CD4-positive, CD25-positive, alpha-beta regulatory T cell (primary cell): ENCODE measurements at places on chromosomes 11 and 22. TPM values are rescaled to one million over a fixed set of nuclear protein-coding genes. Genes with fewer than 3 reads are reported as not detected.

The DNAJB7 gene
- not detected for total RNA-seq

The OR52E8 gene
- total RNA-seq: not detected

The SSTR3 gene
- 4.3 TPM for total RNA-seq

The A4GALT gene
- total RNA-seq: not detected

The NXPE2 gene
- total RNA-seq: not detected

The JHY gene
- total RNA-seq: 1.9 TPM

The LGALS12 gene
- 0.94 TPM for total RNA-seq

The AQP11 gene
- total RNA-seq: not detected

The VSIG10L2 gene
- not detected for total RNA-seq

DNA sequence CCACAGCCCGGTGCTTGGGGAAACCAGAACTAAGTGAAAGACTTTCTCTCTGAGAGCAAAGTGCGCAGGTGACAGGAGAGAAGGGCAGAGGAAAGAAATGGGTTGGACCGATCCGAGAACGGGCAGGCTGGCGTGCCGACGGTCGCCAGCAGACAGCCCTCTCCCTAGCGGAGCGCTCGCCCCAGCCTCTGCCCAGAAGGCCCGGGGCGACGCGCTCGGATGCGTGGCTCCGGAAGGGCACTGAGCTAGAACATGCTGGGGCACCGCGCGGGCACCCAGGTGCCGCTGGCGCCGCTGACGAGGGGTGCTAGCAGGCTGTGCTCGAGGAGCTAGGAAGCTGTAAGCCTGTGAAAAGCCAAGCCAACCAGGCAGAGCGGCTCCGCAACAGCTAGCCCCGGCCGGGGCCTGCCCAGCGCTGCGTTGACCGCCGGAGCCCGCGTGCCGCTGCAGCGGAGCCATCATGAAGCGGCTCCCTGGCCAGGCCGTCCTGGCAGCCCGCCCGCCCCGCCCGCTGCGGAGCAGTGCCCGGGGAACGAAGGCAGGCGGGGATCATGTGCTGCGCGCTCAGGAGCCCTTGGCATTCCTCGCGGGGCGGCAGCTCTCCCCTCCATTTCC is 22.1 kb upstream of the RRAS2 start:
- peak; percentile 33 for DNase-seq

- no peak for DNase-seq
Observed at GRCh38 chr11:112267188-112267591, 6.5 kb upstream of the PLET1 start.

- no peak for DNase-seq
Observed at GRCh38 chr11:39690856-39691255, 1768.6 kb downstream of the LRRC4C start.

DNA sequence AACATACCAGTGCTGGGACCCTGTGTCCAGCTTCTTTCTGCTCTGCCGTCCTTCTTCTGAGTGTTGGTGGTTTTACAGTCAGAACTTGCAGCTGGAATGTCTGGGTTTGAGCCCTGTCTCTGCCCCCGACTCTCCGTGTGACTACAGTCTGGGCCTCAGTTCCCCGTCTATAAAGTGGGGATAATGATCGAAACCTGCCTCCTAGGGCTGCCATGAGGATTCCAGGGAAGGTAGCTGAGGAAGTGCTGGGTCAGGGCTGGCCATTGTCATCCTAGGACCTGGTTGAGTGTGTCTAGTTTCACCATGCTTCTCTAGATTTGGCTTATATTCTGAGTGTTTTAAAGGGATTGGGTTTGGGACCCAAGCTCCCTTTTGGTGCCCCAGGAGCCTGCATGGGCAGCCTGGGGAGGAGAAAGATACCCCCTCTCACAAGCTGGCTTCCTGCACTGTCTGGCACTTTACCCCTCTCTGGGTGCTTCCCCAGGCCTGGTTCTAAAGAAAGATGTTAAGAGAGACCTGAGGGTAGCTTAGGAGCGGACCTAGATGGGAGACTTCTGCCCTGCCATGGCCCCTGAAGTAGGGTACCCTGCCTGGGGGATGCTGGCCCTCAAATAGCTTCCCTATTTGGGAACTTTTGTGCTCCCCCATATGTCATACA is 49.9 kb downstream of the TSPAN18 start:
- no peak for DNase-seq

DNA sequence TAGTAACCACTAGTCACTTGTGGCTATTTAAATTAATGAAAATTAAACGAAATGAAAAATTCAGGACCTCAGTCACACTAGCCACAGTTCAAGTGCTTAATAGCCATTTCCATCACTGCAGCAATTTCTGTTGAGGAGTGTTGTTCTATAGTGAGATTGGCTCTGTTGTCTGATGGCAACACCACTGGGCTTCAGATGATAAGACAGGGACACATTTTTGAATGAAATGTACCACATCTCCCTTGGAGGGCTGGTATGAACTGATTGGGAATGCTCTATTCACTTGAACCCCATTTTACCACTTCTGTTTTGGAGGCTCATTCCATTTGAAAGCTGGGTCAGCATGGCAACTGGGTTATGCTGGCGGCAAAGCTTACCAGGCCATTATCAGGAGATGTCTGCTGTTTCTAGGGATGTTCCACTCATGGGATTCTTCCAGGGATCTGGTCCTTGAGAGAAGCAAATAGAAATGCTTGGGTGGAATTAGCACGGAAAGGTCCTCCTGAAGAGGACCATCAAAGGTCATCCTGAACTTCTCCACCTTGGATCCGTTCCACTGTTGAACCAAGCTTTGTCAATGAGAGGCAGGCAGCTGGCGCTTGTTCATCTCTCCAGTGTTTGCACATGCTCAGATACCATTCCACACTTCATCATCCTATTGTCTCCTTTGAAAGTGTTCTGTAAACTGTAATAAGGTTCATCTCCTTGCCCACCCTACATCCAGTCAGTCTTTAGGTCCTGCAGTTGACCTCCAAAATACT is 7.6 kb downstream of the AMOTL1 start:
- no peak for DNase-seq

- DNase-seq: no peak
Observed at GRCh38 chr11:20672575-20672974, 3.2 kb downstream of the NELL1 start.

- DNase-seq: peak; percentile 74
Observed at GRCh38 chr11:35082321-35083180, 56.4 kb upstream of the CD44 start.

GRCh38 chr22:36151006-36151595 is 9.5 kb downstream of the APOL3 start:
- no peak for DNase-seq

GRCh38 chr11:58742140-58742539 is 10.4 kb upstream of the GLYAT start:
- DNase-seq: no peak

DNA sequence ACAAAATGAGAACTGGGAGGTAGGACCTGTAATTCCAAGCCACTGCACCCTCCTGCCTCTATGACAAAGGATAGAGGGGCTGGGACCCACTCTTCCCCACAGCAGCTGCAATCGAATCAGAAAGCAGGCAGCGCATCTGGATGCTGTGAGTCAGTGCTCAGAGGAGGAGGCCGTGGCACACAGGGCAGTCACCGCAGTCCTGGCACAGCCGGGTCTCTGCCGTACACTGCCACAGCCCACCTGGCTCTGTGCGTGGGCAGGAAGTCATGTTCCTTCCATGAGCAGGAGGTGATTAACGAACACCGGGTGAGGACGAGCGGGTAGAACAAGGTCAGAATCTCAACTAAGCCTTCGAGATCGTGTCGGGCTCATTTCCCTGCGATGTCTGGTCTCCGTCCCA is 30.2 kb upstream of the PPFIA1 start:
- DNase-seq: no peak

DNA sequence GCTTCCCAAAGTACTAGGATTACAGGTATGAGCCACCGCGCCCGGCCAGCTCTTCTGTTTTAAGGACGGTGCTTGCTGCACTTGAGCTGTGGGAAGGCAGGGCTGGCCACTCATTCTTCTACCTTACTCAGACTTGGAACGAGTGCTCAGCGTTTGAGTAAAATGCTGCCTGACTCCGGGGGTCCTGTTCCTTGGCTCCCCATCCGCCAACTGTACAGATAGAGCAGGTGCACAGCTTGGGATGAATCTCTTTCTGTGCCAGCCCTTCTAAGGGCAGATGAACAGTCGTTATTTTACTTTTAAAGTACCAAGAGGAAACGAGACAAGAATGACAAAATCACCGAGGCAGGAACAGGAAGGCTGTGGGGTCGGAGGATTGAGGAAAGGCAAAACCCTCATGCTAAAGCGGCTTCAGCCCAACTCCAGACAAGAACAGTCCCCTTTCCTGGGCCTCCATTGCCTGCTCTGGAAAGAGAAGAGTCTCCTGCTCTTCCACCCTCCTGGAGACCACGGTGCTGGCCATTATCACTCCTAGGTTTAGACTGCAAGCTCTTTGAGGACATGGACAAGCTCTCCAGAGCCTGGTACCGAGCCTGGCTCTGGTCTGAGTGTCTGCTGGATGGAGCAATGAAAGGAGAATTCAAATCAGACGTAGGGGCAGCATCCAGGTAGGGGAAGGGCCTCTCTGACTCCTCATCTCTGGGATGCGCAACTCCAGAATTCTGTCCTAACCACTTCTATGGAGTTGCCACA is 1.1 kb upstream of the SUN2 start:
- peak; percentile 32 for DNase-seq

- DNase-seq: no peak
Observed at GRCh38 chr11:120123946-120124345, 14.0 kb downstream of the TRIM29 start.

GRCh38 chr11:116272181-116272789 is 500.5 kb downstream of the BUD13 start:
- DNase-seq: no peak

- no peak for DNase-seq
Observed at GRCh38 chr22:26828311-26828710, 170.9 kb downstream of the MIAT start.

- no peak for DNase-seq
Observed at GRCh38 chr22:44032126-44032730, 8.1 kb downstream of the PARVB start.

GRCh38 chr11:129657866-129658525 is 157.7 kb upstream of the TMEM45B start:
- no peak for DNase-seq

DNA sequence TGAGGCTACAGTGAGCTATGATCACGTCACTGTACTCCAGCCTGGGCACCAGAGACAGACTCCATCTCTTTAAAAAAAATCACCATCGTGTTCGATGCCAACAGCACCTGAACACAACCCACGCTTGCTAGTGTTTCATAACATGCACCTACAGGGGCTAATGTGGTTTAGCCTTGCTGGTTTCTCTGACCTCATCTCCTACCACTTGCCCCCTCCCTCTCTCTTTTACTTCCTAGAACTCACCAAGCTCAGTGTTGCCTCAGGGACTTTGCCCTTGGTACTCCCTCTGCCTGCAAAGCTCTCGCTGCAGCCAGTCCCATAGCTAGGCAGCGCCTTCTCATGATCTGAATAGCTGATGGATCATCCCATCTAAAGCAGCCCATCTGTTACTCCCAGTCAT is 99.8 kb downstream of the FBXO7 start:
- no peak for DNase-seq

DNA sequence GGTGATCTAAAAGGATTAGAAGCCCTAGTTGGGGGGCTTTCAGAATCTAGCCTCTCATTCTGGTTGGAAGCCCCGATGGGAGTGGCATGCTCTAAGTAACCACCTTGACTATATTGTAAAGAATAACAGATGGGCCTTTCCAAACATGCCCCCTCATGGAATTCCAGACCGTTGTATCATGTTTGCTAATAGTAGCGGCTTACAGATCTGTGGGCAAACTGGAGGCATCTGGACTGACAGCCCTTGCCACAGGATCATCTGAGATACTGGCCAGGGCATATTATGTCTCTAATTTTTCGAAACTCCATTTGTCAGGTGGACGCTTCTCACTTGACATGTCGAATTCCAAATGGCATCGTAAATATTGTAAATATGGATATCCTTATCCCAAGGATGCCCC is 10.5 kb downstream of the APIP start:
- DNase-seq: no peak

DNA sequence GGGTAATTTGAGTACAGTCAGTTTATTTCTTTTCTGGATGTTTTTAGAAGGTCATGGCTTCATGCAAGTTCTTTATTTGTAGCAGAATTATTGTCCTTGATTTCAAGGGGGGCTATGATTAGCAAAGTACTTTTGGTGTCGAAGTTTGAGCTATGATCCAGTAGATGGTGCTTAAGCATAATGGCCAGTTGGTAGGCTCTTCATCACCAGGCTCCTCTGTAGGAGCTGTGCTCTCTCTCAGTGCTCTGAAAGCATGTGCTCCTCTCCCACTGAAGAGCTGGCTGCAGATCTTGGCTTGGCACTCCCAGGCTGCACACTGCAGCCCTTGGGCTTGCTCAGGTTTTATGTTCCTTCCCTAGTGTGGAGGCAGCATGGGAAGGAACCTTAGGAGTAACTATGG is 852.7 kb downstream of the LUZP2 start:
- DNase-seq: no peak

DNA sequence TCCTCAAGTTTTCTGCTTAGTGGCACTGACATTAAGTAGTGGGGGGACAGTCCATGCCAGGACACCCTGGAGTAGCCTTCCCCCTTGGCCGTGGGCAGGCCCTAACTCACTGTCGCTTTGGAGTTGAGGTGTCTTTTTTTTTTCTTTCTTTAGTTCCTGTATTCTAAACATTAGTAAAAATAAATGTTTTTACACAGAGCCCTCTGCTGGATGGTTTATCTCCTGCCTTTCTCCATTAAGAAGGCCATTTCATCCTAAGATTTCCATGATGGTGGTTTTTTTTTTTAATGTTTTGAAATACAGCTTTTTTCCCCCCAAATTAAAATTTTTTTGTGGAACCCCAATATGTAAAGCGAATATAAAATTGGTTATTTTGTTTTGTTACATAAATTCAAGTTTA is 1.8 kb upstream of the TIGD3 start:
- no peak for DNase-seq

DNA sequence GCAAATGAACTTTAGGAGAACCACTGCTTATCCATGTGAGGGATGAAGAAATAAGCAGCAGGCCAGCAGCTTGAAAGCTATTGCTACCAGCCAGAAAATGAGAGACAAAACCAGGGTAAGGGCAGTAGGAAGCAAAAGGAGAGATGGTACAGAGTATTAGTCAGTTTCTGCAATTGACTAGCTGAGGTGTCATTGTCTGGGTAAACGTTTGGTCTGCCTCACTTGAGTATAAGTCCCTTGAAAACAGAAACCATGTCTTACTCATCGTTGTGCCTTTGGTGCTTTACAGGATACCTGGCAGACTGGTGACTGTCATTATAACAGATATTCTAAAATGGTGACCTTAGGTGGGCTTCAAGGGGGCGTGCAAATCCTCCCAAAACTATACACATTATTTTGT is 63.9 kb upstream of the USP47 start:
- DNase-seq: no peak

DNA sequence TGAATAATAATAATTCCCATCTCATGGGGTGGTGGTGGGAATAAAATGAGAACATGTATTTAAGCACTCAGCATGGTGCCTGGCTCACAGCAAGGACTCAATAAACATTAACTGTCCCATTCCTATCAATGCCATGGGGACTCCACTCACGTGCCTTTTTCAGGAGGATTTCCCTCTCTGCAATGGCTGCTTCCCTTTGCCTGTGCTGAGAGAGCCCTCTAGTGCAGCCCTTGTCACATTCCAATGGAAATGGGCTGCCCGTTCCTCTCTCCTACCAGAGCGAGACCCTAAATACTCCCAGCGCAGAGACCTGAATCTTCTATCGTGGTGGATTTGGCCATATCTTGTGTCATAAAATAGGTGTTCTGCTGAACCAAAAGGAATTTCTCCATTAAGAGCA is 621.5 kb upstream of the B3GAT1 start:
- no peak for DNase-seq
